ENCODE measurements at places on chromosomes 4 and X. TPM values are rescaled to one million over a fixed set of nuclear protein-coding genes. Genes with fewer than 3 reads are reported as not detected.

DNA sequence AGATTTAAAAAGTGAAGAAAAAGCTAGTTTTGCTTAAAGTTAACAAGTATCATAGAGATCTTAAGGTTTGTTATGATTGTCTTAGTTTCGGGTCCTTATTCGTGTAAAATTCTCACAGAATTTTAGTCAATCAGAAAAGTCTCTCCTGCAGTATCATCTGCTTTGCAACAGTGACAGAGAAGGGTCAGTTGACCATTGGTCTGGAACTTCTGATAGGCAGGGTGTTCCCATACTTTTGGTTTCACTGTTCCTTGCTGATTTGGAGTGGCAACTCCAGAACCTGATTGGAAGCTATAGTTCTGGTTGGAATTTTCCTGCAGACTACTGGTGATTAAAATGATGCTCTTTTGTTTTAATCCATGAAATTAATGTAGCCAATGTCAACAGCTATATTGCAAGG, 1.8 kb downstream of the IL15 start:
- no peak for DNase-seq

DNA sequence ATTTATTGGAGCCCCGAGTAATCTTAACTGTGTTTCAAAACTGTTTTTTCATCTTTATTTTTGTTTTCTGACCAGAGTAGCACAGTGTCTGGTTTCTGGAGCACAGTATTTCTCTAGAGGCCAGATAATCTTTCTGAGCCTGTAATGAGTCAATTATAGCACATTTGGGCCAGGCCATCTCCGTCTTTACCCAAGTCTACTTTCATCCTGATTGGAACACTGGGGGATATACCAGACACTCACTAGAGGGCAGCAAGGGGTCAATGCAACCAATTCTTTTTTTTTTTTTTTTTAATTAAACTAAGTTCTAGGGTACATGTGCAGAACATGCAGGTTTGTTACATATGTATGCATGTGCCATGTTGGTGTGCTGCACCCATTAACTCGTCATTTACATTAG, 282.0 kb downstream of the ARHGAP24 start:
- DNase-seq, result no peak

DNA sequence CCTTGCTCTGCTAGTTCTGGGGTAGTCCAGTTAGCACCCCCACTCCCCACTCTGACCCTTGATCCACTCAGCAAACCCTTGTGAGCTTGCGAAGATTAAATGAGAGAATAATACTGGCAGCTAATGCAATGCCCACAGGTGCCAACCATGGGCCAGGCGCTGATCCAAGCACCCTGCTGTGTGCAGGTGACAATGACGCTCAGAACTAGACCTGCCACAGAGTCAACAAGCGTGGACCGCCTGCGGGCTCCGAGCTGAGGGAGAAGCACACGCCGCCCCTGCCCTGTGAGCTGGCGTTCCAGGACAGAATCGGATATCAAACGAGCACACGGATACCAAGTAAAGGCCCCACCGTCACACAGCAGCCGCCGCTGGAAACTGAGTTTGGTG, 129.2 kb downstream of the FAM53A start:
- no peak for DNase-seq

- no peak for DNase-seq
Observed at GRCh38 chr4:147786031-147786430, 54.1 kb downstream of the ARHGAP10 start.

DNA sequence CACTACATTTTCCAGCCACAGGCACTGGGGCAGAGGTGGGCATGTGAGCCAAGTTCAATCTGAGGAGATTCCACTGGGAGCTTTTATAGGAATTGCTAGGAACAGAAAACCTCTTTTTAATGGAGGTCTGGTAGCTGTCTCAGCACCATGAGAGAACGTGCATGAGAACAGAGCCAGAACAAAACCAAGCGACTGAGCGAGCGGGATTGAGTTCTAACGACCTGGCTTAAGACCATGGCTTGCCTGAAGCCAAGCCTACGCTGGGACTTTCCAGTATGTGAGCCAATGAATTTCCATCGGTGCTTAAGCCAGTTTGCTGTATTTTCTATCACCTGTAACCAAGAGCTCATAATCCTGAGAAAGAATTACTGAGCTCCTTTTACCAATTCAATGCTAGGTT, 183.7 kb downstream of the NR3C2 start:
- no peak for DNase-seq

DNA sequence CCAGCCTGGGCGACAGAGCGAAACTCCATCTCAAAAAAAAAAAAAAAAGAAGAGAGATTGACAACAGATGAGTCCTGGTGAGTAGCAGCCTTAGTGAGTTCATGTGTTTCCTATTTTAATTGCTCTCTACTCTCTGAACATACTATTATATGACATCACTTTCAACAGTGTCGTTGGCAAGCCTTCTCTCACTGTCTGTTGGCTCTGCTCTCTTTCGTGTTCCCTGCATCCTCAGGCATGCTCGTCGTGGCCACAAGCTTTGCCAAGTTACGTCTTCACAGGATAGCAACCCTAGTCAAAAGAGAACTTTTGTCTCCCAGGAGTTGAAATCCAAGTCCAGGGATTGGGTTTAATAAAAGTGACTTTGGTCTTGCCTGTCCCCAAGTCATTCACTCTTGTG, 117.1 kb upstream of the EGFL6 start:
- DNase-seq, result no peak

DNA sequence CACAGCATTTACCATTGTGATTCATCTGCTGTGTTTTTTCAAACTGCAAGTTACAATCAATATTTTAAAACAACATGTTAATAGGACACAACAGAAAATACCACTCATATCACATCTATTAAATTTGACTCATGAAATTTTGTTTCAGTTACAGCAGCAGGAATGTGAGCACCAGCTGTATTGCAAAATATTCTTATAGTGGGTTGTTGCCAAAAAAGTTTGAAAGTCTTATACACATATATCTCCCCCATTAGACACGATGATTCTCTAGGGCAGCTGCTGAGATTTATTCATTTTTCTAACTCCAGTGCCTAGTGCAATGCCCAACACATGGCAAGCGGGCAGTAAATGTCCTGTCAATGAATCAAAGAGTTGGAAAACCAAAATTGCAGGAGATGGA, 26.6 kb upstream of the NKX3-2 start:
- no peak for DNase-seq

GRCh38 chr4:13089659-13089998, 394.5 kb downstream of the RAB28 start:
- DNase-seq, result no peak

CPEB2 gene
- total RNA-seq, result 21.5 TPM

EBP gene
- 86.4 TPM for total RNA-seq

RGN gene
- 3.8 TPM for total RNA-seq

Data from mammary epithelial cell (primary cell).